RPMI8226 (cell line): ENCODE measurements at places on chromosomes 2 and 18.

DNA sequence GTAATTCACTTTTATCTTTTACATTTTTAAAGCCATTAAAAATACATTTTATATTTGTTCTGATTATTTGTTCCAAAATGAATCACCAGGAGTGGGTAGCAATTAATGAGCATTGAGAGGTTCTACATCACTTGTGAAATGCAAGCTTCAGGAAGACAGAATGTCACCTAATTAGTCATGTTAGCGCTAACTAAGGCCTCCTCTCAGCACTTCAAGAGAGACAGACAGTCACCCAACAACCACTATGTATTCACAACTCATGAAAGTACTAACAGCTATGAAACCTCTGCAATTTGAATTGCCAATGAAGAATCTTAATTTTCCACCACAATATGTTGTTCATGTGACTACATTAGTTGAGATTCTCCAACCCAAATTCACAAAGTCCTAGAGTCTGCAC is 611.0 kb downstream of the KCNJ3 start:
- no peak for DNase-seq

DNA sequence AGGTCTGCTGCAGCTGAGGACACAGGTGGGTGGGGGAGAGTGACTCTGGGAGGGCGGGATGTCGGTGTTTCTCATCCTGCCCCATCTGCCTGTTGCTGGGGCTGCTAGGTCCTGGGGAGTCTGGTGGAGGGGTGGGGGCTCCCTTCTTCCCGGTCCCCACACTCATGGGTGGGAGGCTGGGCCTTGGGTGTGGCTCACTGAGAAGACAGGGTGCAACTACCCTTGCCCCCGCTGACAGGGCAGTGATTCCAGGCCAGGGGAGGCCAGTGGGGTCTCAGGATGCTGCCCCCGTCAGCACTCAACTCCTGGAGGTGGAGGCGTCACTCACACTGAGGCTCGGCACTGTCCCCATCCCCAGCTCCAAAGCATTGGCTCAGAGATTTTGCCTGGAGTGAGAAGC is 7.7 kb upstream of the NFATC1 start:
- no peak for DNase-seq

GRCh38 chr18:51171223-51171622 is 26.3 kb downstream of the MEX3C start:
- DNase-seq: no peak

GRCh38 chr18:22324191-22325131 is 93.3 kb downstream of the CTAGE1 start:
- no peak for DNase-seq

DNA sequence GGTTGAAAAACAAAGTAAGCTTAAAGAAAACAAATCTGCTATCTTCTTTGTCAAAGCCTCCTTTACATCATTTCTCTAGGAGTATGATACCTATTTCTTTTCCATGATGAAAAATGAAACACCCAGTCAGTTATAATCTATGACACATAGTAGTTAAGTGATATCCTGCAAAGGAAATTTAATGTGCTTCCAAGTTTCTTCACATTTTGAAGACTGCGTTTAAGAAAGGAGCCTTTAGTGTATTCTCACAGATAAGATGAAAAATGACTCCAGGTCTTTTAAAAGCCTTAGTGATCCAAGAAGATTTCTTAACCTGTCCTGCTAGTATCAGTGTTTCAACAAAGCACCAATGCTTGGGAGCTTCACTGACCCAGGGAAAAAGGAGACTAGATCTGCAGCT is 356.7 kb downstream of the CCDC85A start:
- DNase-seq: no peak

DNA sequence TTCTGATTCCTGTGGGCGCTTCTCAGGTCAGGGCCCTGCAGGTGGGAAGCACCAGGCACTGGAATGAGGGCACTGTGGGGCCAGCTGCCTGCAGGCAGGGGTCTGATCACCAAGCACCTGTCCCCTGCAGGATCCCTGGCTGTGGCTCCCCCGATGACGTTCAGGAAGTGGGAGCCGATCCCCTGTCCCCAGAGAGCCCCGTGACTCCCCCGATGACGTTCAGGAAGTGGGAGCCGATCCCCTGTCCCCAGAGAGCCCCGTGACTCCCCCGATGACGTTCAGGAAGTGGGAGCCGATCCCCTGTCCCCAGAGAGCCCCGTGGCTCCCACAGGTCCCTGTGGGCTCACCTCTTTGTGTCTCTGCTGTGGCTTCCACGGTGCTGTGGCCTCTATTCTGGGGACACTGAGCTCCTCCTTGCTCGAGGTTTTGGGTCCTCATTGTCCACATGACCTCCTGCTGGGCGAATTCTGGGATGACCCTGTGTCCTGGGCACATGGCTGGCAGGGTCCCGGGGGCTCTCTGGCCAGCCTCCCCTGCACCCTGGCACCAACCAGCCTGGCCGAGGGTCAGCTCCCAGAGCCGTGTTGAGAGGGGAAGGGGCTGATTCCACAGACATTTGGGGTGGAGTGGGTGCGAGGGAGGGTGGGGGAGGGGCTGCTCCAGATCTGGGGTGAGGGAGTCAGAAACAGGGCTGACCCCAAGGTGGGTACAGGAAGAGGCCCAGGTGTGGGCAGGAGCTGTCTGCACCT is 4.8 kb downstream of the NEU4 start:
- no peak for DNase-seq

DNA sequence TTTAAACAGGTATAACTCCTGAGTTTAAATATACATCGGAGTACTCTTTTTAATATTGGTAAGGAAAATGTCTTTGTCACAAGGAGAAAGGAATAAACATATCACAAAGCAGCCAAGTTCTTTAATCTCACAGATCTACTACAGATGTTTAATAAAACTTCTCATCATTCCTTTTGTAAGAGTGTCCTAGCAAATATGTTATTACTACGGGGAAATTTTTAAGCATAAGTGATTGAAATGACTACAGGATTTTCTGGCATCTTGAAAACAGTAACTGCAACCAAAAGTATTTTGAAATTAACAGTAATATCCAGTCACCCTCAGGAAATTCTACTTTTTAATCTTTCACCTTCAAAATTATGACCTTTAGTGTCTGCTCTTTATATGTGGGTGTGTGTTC is 403.1 kb downstream of the IRS1 start:
- no peak for DNase-seq

- DNase-seq: no peak
These were observed 280.0 kb downstream of the GALR1 start for GRCh38 chr18:77529492-77530176.

DNA sequence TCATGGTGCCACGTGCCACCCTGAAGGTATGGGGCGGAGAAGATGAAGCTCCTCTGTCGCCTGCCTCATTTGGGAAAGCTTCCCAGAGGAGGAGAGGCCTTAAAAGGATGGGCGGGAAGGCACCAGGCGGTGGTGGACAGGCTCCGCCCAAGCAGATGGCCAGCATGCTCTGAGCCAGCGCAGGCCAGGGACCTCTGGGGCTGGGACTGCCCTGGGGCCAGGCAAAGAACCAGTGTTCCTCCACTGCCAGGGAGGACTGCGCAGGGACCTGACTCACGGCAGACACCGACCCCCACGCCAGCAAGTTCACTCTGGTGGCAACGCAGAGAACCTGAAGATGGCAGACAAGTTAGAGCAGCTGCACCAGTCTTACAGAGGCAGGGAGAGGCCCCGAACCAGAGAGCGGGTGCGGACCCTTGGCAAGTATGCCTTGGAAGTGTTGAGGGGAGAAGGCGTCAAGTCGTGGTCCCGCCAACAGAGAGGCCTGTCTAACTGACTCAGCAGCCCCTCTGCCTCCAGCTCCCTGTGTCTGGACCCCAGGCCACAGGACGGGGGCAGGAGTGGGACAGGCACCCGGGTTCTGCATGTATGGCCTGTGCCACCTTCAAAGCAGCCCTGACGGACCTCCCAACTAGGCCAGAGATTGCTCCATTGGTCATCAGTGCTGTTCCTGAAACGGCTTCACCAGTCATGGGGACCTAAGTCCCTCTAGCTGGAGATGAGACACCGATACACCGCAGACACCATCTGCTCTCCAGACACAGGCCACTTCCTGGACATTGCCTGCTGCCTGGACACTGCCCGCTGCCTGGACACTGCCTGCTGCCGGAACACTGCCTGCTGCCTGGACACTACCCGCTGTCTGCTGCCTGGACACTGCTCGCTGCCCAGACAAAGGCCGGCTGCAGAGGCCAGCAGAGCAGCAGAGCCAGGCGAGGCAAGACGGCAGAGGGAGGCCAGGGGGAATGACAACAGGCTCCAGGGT is 124.7 kb downstream of the HDAC4 start:
- DNase-seq: no peak
